Neural progenitor cell (in vitro differentiated cells): ENCODE measurements at places on chromosomes 7 and 10.

DNA sequence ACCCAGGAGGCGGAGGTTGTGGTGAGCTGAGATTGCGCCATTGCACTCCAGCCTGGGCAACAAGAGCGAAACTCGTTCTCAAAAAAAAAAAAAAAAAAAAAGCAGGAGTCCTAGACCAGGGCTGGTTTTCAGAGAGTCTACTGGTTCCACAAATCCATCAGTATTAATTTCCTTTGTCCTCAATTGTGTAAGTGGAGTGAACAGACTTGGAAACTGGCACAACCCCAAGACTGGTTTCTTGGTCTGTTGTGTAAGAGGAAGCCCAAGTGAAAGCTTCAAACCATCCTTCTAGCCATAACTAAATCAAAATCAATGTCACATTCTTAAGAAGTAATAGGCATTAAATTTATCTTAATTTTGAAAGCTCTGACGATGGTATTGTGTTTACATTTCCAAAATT is 213.6 kb downstream of the DGKI start:
- no peak for DNase-seq

DNA sequence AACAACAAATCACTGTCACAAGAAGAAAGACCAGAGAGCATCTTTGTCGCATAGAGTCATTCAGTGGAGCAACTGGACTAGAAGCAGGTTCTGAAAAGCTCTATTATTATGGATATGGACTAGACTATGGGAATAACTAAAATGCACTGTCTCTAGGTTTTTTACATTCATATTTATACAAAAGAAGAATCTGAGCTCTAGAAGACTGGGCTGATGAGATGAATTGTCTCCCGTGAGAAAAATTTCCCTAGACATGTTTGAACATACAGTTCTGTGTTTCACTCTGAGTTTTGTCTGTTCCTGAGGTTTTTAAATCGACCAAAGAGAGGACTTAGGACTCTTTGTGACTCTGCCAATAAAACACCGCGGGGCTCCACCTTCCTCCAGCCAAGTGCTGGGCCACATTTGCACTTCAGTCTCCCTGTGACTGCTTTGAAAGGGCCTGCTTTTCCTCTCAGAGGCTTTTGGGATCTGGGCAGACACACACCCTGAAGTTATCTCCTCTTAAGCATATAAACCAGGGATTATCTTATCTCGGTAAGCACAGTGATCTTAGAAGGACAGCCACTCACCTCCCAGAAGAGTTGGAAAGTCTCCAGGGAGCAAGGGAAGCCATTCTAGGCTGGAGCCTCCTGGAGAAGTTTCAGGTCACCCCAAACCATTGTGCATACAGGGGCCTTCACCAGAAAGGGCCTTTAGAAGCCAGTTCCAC is 101.0 kb upstream of the JCAD start:
- DNase-seq, result no peak

DNA sequence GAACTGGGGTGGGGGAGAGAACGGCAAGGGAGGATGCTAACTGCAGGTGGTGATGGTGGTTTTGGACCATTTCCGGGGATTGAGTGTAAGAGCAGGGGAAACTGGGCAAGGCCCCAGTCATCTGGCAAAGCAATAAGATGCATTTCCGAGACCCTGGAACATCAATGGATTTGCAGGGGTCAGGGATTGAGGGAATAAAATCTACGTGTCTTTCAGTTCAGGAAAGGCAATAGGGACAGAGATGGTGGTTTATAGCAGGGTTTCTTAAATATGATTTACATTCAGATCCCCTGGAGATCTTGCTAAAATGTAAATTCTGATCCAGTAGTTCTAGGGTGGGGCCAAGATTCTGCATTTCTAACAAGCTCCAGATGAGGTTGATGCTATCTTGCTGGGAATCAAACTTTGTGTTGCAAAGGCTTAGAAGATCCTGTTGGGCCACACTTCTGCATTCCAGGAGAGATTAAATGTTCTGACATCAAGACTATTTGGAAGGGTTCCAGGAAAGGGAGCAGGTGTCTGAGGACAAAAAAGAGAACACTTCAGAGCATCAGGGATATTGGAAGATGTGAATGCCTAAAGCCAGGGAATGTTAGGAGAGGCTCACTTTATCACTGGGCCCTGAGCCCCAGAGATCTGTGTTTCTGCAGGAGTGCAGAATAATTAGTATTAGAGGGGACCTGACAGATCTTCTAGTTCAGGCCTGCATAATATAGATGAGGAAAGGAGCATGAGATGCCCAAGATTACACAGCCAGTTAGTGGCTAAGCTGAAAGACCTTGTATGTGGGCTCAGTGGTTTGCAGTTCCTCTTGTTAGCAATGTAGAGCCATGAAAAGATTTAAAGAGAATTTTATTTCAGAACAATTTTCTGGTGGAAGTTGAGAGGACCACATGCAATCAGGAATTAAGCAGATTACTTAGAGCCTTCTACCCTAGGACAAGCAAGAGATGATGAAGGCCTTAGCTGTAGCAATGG is 32.4 kb downstream of the BLNK start:
- no peak for DNase-seq

- DNase-seq, result no peak
Observed at GRCh38 chr10:8104005-8104404, 49.5 kb downstream of the GATA3 start.

GRCh38 chr10:100504096-100504495 is 15.6 kb downstream of the SEC31B start:
- no peak for DNase-seq

DNA sequence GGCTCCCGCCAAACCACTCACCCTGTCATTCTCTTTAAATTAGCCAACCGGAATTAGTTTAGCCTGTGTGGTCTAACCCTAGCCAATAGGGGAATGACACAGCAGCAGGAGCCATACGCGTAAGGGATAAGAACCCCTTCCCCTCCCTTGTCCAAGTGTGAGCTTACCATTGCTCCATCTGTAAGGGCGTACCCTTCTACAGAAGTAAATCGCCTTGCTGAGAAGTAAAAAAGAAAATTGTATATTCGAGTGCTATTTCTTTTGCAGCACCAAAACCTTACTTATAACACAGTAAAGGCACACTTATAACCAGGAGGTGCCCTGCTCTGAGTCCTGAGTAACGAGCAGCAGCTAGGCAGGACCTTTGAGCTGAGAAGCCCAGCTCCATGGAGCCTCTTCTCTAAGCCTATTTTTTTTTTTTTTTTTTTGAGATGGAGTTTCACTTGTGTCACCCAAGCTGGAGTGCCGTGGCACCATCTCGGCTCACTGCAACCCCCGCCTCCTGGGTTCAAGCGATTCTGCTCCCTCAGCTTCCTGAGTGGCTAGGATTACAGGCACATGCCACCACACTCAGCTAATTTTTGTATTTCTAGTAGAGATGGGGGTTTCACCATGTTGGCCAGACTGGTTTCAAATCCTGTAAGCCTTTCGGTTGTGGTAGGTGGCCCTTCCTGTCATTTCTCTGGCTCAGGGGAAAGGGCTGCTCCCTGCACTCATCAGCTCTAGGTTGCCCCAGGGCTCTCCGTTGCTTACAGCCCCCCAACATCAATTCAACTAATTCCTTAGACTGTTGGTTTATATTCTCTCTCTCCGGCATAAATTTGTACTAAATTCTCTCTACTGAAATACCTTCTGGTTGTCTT is 73.3 kb downstream of the NSUN6 start:
- no peak for DNase-seq

DNA sequence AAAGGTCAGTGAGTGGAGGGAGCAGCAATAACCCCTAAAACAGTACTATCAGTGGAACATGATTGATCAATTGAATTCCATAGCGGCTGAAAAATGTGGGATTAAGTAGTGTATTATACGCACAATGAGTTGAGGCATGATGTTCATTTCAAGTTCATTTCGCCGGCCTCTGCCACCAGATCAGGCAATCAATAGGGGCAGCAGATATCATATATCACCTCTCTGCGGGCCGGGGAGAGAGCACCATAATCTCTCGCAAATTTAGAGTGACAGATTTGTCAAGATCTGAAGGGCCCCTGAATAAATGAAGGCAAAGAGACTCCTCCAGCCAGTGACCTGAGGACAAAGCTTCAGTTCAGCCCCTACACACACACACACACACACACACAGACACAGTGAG is 58.5 kb downstream of the PAX2 start:
- DNase-seq, result no peak

GRCh38 chr10:92124020-92124419 is 166.9 kb downstream of the CPEB3 start:
- no peak for DNase-seq

DNA sequence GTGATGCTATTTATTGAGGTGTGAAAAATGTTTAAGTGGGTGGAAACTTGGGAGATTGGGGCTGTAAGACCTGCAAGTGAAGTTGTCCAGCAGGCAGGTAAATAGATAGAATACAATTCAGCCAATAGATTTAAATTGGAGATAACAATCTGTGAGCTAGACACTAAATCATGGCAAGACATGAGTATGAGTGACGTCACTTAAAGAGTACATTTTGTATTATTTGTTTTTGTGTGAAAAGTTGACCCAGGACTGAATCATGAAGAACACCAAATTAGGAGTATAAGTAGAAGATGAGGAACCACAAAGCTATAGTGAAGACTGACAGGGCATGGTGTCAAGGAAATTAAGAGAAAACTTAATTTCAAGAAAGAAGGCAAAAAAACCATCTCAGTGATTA is 249.1 kb upstream of the SEMA3C start:
- DNase-seq, result no peak

DNA sequence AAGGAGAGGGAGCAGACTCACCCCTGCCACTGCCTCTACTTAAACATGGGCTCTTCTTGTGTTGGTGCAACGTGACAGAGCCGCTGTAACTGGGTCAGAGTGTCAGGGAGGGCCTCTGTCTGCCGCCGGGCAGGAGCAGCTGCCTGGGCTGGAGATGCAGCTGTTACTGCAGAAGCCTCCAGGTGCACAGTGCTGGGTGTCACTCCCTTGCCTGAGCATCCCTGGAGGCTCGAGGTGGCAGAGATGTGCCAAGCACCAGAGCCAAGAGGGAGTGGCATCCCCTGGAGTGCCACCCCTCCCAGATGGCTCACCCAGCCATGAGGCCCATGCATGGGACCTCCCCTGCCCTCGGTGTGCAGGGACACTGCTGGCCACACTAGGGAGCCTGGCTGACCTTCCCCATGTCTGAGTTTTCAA is 145.7 kb downstream of the PRPF18 start:
- DNase-seq, result no peak

- no peak for DNase-seq
Observed at GRCh38 chr7:22305706-22306105, 51.2 kb downstream of the RAPGEF5 start.

GRCh38 chr10:85993140-85993539 is 373.5 kb downstream of the GRID1 start:
- no peak for DNase-seq

- no peak for DNase-seq
Observed at GRCh38 chr10:6958254-6958653, 378.2 kb upstream of the PRKCQ start.
